Central memory CD4-positive, alpha-beta T cell (primary cell): ENCODE measurements at places on chromosomes 1 and 21.
A peak's percentile ranks its signal among the peaks of the same experiment; 100 is the strongest.

DNA sequence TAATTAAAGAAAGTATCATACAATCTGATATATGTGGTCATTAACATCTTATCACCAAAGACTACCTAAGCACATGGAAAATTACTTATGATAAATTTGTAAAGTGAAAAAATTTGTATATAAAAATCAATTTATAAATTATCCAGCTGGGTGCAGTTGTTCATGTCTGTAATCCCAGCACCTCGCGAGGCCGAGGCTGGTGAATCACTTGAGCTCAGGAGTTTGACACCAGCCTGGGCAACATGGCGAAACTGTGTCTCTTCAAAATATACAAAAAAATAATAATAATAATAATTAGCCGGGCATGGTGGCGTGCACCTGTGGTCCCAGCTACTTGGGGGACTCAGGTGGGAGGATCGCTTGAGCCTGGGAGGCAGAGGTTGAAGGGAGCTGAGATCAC lies 82.8 kb upstream of the SYT6 start:
- DNase-seq, result no peak

DNA sequence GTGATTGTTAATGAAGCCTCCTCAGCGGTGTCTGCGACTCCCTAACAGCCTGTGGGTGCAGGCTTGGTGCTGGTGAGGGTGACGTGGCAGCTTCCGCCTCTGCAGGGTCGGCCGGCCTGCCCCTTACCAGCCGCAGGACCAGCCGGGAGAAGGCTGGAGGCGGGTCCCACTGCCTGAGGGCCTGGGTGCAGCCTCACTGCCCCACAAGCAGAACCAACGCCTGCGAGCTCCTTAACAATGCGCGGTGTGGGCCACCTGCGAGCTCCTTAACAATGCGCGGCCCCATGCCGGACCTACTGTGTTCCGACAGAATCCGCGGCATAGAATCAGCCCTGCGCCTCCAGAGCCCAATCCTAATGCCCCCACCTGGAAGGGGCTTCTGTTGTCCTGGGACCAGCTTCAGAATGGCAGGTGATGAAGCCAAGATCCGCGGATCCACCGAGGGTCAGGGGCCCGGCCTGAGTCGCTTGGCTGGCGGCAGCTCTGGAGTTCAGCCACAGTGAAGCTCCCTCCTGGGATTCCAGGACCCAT lies 54.4 kb upstream of the AJAP1 start:
- DNase-seq, result no peak

- no peak for DNase-seq
Measured at GRCh38 chr1:93692983-93693591, 11.4 kb upstream of the BCAR3 start.

- DNase-seq, result no peak
Measured at GRCh38 chr1:53061859-53062707, at the start of gene PODN. Gene PODN, plus strand, starts transcription at chr1:53062213. Its CDS starts 7,643 bp downstream, at chr1:53069856.

GRCh38 chr1:27106561-27107323 lies 48.2 kb downstream of the SLC9A1 start:
- no peak for DNase-seq

DNA sequence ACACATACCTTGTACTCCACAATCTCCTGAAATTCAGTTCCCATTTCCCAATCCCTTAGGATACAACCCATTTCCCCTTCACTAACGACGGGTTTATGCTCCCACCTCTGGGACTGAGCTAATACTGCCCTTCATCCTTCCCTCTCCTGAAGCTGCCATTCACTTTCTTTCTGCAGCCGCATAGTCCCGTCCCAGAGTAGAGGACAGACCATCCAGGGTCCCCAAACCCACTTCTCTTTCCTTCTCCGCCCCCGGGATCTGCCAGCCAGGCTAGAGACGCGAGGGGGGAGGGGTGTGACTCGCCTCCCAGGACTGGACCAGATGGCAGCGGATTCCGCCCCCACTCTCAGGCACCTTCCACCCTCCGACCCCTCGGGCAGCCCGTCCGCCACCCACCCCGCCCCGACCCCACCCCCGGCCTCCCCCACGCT lies 679 bp downstream of the ABL2 start:
- DNase-seq, result peak; percentile 9

GRCh38 chr1:232978091-232978634 lies 27.8 kb downstream of the NTPCR start:
- peak; percentile 18 for DNase-seq

DNA sequence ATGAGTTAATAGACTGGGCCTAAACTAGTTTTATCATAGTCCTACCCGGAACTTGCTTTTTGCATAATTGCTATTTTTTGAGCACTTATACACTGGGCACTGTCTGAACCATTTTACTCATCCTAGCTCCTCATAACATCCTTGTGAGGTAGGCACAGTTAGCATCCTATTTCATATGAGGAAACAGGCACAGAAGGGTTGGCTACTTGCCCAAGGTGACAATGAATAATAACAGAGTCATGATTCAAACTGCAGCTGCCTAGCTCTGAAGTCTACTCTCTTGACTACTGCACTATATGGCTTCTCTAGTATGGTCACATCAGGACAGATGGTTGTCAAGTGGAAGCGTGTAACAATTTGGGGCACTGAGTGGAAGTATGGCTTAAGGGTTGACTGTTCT lies 18.2 kb upstream of the RC3H1 start:
- DNase-seq, result no peak

- DNase-seq, result no peak
Measured at GRCh38 chr1:118304722-118305359, 119.8 kb upstream of the SPAG17 start.

GRCh38 chr21:40095477-40095876 lies 228.2 kb downstream of the PCP4 start:
- no peak for DNase-seq

GRCh38 chr1:54844564-54844963 lies 42.4 kb downstream of the DHCR24 start:
- DNase-seq, result no peak

DNA sequence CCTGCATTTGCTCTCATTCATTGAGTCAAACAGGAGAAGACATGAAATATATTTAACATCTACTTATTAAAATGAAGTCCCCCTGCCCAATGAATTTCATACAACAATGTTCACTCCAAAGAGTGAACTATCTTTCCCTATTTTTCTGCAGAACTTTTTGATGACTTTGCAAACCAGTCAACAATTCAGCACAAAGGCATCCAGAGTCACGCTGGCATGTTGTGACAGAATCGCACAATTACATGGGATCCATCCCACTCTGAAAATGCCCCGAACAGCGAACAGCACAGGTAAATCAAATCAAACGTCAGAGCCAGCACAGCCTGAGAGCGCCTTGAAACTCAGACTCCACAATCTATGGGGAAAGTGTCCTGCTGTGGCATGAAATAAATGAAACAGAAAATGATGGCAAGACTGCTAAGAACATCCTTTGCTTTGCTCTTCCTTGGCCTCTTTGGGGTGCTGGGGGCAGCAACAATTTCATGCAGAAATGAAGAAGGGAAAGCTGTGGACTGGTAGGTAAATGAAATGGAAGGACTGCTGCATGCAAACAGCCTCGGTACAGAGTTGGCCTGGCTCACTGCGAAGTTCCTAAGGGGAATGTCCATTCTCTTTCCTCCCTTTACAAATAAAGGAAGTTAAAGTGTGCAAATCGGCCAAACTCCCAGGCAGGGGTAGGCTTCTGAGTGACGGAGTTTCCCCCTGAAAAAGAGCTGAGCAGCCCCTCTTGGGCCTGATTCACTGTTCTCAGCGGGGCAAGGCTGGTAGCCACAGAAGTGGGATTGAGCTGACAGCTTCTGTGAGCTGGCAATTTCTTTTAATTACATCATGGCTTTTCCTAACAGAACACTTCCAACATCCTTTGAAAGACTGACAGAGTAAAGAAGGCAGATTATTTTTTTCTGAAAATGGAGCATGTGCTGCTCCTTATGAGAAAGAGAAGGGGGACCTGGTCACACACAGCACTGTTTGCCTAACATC lies at the start of gene DNASE2B:
Gene DNASE2B (plus strand): TSS at position 310 of the 981 bp plus-strand sequence. CDS start 81 bp downstream, at position 391.
- DNase-seq, result no peak

- DNase-seq, result no peak
Measured at GRCh38 chr1:154726443-154726842, 118.5 kb upstream of the ADAR start.

GRCh38 chr1:24276791-24277190 lies 42.4 kb upstream of the GRHL3 start:
- DNase-seq, result no peak

DNA sequence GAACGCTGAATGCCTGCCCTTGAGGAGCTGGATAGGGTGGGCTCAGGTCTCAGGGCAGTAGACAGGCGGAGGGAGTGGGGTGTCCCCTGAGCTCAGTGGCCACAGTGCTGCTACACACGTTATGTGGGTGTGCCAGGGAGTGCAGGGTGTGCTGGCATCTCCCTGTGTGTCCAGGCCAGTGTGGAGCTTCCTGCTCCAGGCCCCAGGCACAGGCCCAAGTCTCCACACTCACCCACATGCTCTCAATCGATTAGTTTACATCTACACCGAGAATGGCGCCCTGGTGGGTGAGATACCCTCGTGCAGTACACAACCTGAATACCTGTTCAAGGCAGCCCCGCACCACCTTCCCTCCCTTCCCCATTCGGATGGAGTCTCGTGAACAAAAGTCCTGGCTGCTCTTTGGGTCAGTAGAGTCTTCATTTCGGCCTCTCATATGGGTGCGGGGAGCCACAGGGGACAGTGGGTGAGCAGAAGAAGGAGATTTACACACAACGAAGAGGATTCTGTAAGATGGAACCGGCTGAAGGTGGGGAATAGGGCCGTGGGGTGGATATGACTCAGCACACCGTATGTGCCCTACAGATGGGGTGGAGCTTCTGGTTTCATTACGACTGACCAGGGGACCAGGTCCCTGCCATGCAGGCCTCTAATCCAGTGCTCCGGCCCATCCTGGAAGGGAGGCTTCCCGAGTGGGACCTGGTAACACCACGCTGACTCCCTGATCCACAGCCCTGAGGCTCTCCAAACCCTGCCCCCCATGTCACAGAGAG lies 93.3 kb downstream of the SPSB1 start:
- DNase-seq, result no peak

DNA sequence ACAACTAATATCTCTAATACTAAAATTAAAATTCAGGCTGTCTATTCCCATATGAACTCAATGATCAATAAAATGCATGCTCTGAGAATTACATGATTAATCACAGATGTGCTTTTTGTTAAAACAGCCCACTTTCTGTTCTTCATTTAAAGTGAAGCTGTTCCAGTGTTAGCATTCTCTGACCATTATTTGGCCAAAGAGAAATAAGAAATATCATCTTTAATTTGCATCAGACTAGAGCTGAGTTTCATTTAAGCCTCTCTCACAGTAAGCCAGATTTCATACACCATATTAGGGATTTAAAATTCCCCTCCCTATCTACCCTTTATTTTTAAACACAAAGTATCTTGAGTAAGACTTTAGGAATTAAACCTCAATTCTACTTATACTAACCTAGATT lies 261.6 kb downstream of the TPR start:
- no peak for DNase-seq

- no peak for DNase-seq
Measured at GRCh38 chr21:44706706-44707581, 4.4 kb downstream of the TSPEAR start.

DNA sequence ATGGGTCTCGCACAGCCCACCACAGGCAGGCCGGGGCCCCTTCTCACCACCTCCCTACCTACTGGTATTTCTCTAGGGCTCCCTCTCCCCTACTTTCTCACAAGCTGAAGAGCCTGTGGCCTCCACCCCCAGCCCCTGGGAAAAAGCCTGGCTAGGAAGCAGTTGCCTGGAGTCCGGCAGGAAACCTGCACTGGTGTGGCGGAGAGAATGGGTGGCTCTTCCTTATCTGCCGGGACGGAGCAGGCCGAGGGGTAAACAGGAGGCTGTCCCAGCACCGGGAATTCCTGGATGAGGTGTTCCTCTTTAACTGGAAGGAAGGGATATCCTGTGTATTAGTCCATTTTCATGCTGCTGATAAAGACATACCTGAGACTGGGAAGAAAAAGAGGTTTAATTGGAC lies 125.8 kb downstream of the TLR5 start:
- no peak for DNase-seq

DNA sequence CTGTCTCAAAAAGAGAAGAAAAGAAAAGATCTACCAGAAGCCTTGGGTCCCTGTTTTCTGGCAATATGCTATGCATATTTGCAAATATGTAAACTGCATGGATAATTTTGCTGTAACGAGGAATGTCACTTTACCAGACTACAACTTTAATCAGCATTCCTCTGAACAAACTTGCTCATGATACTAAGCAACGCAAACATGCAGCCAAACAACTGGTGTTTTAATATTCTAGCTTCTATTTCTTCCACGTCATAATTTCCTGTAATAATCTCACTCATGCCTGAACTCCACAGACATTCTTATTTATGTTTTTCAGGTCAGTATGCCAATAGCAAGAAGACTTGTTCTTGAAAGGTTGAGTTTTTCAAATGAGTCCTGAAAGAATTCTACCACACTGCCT lies 114.1 kb downstream of the SIM2 start:
- no peak for DNase-seq

- DNase-seq, result no peak
Measured at GRCh38 chr1:55958498-55958897, 620.9 kb downstream of the PLPP3 start.

DNA sequence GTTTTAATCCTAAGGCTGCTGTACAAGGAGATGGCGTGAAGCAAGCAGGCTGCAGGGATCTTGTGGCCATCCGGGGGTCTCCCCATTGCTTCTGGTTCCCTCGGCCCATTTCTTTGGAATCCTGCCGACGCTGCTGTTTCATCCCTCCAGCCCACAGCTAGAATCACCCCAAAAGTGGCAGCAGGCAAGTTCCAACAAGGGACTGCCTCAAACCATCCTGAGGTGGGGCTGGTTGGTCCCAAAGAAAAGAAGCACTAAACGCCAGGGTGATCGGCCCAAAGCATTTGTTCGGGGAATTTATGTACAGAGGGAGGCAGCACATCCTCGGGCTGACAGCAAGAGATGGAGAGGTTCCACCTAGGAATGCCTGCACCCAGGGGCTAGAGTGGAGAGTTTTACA lies 4.5 kb upstream of the MIB2 start:
- DNase-seq, result no peak

- DNase-seq, result no peak
Measured at GRCh38 chr21:33674226-33674625, 31.9 kb downstream of the ITSN1 start.

DNA sequence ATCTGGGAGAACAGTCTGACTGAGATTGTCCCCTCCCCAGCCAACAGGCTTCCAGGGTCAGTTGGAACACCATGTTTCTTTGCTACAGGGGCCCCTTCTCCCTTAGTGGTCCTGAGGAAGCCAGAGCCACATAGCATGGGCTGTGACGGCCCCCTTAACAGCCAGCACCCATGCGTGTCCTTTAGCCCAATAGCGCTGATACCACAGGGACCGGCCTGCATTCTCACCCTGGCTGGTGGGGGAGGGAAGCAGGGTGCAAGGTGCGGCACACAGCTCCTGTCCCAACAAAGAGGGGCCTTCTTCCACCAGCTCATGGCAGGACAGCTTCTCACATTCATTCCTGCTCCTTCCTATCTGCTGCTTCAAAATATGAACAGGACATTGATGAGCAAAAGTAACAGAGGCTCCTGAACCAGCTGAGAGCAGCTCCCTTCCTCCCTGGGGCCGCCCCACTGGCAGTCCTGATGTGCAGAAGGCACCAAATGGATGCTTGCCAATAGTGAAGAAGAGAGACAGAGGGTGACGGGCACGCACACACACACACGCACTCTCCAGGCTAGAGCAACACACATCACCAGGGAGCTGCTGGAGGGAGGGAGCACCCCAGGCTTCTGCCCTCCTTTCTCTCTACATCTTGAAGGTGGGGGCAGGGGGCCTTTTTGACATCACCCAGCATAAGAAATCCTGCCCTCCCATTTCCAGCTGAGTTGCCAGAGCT lies 99.4 kb downstream of the CRYAA start:
- no peak for DNase-seq

- DNase-seq, result no peak
Measured at GRCh38 chr1:245671349-245671748, 516.6 kb downstream of the KIF26B start.
